ENCODE measurements at places on chromosomes 12 and 14. TPM values are rescaled to one million over a fixed set of nuclear protein-coding genes. Genes with fewer than 3 reads are reported as not detected.

The OLR1 gene
- 1.6 TPM for total RNA-seq

The ARMH4 gene
- total RNA-seq, result 3.4 TPM

The FAM222A gene
- 23.6 TPM for total RNA-seq

- no peak overlapping the region for H3K4me3 ChIP-seq
- no peaks in the 10 kb centered on the region for H3K4me1 ChIP-seq
- DNase-seq, result no peak
- no peaks in the 10 kb centered on the region for H3K36me3 ChIP-seq
Observed at GRCh38 chr12:91923864-91924263, 221.8 kb downstream of the BTG1 start.

DNA sequence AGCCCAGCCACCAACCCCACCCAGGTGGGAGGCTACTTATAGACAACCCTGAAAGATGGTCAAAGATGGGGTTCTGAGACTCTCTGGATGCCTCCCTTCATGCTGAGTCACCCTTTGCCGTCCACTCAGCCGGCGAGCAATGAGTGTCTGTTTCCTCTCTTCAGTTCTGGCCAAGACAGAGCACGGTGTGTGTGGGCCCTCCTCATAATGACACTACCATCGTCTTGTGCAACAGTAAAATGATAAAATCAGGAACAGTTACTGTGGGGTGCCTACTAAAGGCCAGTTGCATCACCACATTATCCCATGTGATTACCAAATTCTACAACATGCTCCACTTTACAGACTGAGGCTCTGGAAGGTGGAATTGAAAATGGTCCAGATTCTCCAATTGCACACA, 7.0 kb upstream of the BDKRB1 start:
- DNase-seq, result no peak
- H3K27me3 ChIP-seq, result no peaks in the 10 kb centered on the region
- H3K36me3 ChIP-seq, result no peaks in the 10 kb centered on the region
- H3K4me1 ChIP-seq, result no peaks in the 10 kb centered on the region
- H3K27ac ChIP-seq, result no peak overlapping the region
- no peak overlapping the region for H3K4me3 ChIP-seq

DNA sequence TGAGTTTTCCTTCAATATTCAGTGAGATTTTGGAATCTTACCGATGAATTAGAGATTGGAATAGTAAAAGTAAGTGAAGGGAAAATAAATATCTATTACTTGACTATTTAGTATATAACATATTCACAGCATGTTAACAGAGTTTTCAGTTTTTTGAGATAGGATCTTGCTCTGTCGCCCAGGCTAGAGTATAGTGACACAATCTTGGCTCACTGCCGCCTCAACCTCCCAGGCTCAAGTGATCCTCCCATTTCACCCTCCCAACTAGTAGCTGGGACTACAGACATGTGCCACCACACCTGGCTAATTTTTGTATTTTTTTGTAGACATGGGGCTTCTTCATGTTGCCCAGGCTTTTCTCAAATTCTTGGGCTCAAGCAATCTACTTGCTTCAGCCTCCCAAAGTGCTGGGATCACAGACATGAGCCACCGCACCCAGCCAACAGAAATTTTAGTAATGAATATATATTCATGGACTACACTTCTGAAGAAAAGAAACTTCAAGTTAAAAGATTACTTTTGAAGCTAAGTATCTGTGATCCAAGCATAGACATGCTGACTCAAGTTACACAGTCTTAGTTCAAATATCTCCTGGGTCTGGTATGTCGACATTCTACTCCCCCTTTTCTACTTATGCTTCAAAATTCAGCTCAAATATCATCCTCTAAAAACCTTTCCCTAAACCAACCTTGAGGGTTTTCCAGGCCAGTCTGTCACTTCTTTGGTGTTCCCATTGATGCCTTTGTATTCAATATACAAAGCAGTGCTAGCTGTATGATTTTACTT, 13.8 kb downstream of the UBE2N start:
- H3K4me3 ChIP-seq, result no peak overlapping the region
- H3K27ac ChIP-seq, result no peak overlapping the region
- no peaks in the 10 kb centered on the region for H3K4me1 ChIP-seq
- no peak for DNase-seq
- H3K36me3 ChIP-seq, result no peaks in the 10 kb centered on the region
